Activated CD4-positive, alpha-beta memory T cell treated with anti-CD3 and anti-CD28 coated beads, Interleukin-2, amount 10 ng/mL, durations not matched to agents 7 days and 5 days (primary cell): ENCODE measurements at places on chromosomes 6 and 20.

- no peak for DNase-seq
Observed at GRCh38 chr20:5705827-5706226, 44.4 kb upstream of the SHLD1 start.

DNA sequence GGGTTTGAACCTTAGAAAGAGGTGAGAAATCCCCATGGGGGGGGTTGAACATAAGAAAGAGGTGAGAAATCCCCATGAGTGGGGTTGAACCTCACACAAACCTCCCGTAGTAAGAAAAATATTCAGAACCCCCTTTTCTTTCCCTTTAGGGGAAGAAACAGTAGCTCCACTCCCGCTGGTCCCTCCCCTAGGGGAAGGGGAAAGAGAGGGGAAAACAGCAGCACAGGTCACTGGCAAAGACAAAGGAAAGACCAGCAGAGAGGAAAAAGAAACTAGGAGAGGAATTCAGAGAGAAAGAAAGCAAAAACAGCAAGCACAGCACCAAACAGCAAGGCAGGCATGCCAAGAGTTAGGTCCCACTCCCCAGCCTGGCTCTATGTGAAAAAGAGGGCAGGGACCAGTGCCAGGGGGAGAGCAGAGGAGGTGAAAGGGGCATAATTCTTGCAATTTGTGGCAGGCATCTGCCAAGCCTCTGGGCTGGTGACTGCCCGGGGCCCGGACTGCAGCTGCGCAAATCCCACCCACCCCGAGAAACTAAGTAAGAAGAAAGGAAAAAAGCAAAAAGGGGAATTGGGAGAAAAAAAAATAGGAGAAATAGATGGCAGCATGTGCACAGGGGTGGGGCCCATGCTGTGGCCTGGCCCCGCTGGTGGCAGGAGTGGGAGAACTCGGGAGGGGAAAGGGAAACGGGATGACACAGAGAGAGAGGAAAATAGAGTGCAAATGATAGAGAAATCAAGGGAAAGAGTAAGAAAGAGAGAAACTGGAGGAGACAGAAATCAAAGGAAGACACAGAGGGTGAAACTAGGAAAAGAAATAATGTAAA is 15.1 kb upstream of the GOPC start:
- DNase-seq = no peak

- DNase-seq = no peak
Observed at GRCh38 chr6:42026540-42026939, 23.8 kb upstream of the TAF8 start.

- peak; percentile 64 for DNase-seq
Observed at GRCh38 chr6:109187399-109188114, 92.2 kb downstream of the CEP57L1 start.

GRCh38 chr6:75085931-75086635 is 119.8 kb downstream of the COL12A1 start:
- no peak for DNase-seq

DNA sequence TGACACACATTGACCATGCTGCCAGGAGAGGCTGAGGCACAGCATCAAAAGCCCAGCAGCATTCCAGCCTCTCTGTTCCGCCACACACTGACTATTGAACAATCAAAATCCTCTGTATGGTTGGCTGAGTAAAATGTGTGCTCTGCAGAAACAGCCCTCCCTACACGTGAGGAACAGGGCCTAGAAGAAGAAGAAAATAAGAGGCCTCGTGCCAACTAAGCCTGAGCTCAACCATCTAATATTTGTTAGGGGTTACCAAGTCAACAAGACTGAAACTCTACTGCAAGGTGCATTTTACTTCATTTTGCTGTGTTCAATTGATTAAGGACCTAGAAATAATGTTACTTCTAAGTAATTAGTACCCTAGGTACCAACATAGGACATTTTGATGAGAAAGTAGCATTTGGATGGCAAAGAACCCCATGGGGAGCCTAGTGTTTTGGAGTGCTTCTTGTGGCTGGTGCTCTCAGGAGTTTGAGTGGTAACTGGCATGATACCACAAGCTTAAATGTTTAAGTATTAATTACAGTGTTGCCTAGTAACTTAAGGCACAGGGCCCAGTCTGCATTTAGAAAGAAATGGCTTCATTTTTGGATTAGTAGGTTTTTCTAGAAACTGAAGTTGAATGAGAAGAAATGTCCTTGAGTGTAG is 146.6 kb upstream of the PLN start:
- no peak for DNase-seq

DNA sequence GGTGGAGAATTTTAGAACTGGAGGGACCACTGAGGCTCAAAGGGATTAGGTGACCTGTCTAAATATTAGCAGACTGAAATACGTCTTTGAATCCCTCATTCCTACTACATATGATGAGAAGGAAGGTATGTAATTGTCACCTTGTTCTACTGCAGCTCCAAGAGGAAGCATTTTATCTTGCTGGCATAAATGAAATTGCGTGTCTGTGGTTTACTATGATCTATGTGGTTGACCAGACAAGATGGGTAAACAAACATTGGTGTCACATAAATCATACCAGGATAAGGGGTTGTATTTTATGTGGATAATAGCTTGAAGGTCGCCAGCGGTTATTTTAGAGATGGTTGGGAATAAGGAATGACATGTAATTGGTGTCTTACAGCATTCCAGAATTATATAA is 78.2 kb downstream of the LAMA4 start:
- DNase-seq = no peak

- DNase-seq = no peak
Observed at GRCh38 chr6:128069188-128069587, 168.3 kb upstream of the THEMIS start.

- DNase-seq = no peak
Observed at GRCh38 chr6:101534821-101535220, 141.3 kb downstream of the GRIK2 start.

DNA sequence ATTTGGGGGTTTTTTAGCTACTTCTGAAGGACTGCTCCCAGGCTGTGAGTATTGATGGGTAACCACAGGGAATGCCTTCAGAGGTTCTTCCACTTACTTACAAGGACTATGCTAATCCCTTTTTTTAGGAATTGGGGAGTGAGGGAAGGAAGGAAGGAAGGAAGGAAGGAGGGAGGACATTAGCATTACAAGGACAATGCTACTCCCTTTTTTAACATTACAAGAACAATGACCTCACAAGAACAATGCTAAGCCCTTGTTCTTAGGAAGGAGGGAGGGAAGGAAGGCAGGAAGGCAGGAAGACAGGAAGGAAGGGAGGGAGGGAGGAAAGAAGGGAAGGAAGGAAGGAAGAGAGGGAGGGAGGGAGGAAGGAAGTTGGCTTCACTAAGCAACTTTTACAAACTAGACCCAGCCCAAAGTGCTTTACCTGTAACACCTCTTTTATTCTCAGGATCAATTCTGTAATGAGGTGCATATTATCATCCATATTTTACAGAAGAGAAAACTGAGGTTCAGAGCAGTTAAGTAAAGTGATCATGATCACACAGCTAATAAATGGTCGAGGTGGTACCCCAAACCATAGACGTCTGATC is 446.8 kb upstream of the JARID2 start:
- no peak for DNase-seq

DNA sequence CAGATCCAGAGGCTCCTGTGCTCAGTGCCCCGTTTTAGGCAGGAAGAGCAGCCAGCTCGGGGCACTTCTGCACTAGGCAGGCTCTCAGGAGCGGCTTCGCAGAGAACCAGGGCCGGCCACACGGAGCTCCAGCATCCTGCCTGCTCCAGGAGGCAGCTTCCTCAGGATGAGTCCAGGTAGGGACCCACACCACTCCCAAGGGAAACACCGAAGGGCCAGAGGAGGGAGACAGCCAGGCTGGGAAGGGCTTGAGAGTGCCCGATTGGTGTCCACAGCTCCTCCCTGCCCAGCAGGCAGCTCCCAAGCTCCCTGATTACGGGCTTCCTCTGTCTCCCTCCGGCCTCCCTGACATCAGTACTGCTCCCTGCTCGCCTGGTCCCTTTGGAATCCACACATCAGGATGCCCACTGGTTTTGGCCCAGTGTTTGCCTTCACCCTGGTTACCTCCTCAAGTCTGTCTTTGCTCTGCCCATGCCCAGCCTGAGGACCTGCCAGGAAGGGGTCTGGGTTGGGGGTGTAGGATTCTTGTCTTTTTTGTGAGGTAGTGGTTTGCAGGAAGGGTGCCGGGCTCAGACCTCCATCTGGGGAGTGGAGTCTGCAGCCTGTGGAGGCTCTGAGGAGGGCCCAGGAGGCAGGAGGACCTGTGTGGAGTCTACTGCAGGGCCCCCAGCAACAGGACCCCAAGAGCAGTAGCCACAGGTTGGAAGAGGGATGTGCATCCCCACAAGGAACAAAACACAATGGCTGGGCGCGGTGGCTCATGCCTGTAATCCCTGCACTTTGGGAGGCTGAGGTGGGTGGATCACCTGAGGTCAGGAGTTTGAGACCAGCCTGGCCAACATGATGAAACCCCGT is 11.2 kb upstream of the PYGB start:
- no peak for DNase-seq

- DNase-seq = no peak
Observed at GRCh38 chr6:157546321-157546720, 165.3 kb downstream of the ZDHHC14 start.

DNA sequence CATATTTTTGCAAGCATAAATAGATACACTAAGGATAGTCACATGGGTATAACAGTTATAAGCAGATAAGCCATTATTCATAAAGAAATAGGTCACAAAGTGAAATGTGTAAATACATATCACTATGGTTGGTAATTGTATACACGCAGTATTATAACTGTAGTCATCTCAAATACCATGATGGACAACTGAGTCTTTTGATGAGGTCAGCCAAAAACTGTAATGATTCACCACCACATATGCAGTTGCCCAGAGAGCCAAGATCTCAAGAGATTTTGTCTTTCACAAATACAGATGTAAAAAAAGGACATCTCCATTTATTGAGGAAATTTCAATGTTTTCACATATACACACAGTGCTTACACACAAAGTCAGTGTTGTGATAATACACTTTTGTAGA is 28.3 kb downstream of the ZNF292 start:
- DNase-seq = no peak

- no peak for DNase-seq
Observed at GRCh38 chr6:167947716-167948115, 49.8 kb upstream of the KIF25 start.

DNA sequence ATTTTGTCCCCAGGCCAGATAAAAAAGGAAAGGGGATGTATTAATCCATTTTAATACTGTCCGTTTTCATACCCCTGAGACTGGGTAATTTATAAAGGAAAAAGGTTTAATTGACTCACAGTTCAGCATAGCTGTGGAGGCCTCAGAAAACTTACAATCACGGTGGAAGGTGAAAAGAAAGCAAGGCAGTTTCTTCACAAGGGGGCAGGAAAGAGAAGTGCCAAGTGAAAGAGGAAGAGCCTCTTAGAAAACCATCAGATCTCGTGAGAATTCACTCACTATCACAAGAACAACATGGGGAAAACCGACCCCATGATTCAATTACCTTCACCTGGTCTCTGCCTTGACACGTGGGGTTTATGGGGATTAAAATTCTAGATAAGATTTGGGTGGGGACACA is 152.5 kb downstream of the IBTK start:
- DNase-seq = no peak

- DNase-seq = no peak
Observed at GRCh38 chr20:4898282-4899244, 102.7 kb downstream of the SLC23A2 start.

- no peak for DNase-seq
Observed at GRCh38 chr6:105227295-105227767, 47.5 kb upstream of the POPDC3 start.

DNA sequence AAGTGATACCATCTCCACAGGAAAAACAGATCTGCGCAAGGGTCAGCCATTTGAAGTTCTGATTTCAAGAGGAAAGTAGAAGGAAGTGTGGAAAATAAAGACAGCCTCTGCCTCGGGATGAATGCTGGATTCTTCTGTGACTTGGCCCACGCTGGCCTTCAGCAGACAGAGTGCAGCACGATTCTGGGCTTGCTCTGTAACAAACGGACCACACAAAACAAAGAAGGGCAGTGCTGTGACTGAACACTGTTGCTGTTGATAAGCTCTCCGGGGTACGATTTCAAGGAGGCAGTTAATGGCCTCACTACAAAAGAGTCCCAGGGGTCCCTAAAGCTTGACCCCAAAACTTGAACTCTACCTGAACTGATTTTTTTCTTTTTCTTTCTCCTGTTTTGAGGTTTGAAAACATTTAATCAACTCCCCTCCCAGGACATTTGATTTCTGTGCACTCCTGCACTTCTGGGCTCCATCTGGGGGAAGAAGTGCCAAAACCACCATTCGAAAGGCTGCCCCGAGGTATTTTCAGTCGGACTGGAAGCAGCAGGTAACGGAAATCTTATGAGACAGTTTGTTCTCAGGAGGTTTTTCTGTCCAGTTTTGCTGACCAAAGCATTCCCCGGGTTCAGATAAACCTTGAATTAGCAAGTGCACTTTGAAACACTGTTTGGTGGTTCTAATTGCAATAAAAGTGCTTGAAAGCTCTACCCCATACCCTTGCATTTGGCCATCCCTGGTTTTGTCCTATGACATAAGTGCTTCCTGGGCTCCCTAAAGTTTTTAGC is 189.6 kb downstream of the MYLK4 start:
- no peak for DNase-seq

- DNase-seq = no peak
Observed at GRCh38 chr6:131163886-131164285, 28.6 kb downstream of the AKAP7 start.

DNA sequence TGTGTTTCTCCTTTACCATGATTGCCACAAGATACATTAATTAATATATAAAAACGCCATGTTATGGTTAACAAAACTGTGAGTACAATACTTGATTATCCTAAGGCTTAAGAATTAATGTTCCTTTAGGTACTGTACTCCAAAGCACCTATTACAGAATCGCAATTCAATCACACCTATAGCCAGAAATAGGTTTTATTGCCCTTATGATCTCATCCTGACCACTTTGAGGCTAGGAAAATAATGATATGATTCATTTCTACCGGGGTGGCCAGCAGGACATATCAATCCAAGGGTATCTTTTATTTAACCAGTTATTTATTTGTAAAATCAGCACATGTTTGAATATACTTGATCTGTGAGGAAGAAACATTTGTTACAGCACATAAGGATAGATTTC is 396.6 kb upstream of the GJE1 start:
- no peak for DNase-seq

DNA sequence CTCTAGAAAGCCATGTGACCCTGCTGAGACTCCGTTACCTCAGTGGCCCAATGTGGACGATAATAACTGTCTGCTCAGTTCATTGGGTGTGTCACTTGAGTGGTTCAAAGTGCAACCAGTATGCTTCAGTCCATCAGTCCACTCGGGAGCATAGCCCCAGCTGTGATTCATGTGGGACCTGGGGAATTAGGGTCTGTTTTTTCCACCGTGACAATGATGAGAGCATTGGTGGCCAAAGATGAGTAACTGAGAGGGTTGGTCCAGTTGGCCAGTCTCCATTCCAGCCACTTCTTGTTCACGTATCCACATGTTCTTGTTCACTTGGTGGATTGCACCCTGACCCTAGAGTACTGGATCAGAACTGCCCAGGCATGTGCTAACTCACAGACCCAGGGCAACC is 403.6 kb downstream of the CD83 start:
- no peak for DNase-seq

GRCh38 chr20:13744352-13744751 is 40.4 kb downstream of the ESF1 start:
- DNase-seq = no peak

- DNase-seq = no peak
Observed at GRCh38 chr6:109877028-109878004, 100.8 kb upstream of the GPR6 start.

GRCh38 chr6:87100216-87100615 is 5.3 kb upstream of the CGA start:
- DNase-seq = no peak
